NCI-H2171 (cell line): ENCODE measurements at places on chromosomes 2 and 18.

DNA sequence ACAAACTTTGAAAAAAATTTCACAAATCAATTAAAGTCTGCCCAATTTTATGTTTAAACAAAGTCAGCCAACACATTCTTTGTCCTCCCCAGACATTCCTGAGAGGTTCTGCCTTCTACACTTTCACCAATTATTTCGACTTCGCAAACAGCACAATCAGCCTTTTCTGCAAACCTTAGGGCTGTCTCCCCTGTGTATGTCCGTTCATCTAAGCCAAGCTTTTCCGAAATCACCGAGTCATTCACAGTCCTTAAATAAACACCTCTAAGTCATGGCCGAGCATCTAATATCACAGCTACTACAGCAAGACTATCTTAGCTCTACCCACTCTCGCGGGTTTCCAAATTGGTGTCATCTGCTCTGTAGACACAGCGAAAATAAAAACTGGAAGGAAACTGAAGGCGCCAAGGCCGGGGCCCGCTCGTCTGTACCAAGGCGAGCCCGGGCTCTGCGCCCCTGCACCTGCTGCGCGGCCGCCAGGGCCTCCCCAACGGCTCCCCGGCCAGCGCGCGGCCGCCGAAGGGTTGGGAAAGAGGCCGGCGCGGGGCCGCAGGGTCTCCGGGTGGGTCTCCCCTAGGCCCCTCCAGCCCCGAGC lies 730 bp downstream of the ODC1 start:
- peak; percentile 33 for DNase-seq

- DNase-seq = no peak
These were observed at the start of gene HOXD10 for GRCh38 chr2:176115883-176116813. TSS of gene HOXD10 (plus strand) at chr2:176116778. CDS start at chr2:176116834, 56 bp downstream.

DNA sequence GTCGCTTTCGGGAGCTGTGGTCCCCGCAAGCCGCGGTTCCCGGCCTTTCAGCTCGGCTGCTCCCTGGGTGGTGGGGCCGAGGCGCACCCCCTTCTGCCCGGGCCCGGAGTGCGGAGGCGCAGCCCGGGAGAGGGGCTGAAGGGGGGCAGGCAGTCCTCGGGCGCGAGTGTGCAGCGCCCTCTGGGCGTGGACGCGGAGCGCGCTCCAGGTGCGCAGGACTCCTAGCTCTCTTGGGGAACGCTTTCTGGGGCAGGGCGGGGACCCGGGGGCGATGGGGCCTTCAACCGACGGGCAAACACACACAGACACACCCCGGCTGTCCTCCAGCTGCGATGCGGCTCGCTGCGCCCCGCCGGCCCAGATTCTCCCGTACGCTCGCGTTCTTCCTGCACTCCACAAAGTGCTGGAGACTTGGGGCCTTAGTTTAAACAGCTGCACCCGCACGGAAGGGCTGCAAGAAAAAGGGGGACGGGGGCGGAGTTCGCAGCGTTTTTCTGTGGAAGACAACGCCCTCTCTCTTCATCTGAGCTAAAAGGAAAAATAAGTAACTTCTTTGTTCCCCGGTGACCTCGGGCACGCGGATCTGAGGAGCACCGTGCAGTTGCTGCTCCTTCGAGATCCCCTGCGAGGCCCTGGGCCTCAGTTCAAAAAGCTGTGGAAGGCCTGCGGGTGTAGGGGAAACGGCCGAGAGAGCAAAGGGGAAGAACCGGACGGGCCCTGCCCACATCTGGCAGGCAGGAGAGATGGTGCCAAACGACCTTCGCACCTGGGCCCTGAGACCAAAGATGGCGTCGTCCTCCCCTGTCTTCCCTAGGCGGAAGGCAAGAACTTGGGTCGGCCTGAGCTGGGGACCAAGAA lies 593 bp upstream of the SDC1 start:
- DNase-seq = peak; percentile 87

DNA sequence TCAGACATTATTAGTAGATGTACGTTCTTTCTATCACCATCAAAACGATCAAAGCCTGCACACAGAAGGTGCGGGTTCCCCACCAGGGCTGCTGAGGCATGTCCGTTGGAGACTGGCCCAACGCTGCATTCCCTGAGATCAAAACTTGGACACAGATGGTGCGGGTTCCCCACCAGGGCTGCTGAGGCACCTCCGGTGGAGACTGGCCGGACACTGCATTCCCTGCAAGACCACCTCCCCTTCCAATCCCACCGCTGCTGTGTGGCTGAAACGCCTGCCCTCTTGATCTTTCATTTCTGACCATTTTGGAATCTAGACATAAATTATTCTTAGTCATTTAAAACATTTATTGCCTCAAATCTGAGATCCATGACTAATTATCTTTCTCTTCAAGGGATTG lies 254.2 kb upstream of the SALL3 start:
- no peak for DNase-seq

GRCh38 chr2:68834737-68835376 lies 36.3 kb downstream of the BMP10 start:
- no peak for DNase-seq

DNA sequence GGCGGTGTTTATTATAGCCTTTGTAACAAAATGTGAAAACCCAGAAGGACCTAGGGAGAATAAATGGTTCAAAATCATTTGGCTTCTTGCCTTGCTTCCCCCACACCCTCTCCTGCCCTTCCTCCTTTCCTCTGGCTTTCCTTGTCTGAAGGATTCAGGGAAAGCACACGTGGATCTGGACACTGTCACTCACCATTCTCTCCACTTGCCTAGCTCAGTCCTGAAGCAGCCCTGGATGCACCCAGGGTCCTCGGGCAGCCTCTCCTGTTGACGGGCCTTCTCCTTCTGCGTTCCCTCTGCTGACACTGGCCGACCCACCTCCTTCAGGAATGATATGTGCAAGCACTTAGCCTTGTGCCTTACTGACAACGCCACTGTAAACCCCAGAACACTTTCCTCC lies 68.4 kb downstream of the FAM210A start:
- no peak for DNase-seq

DNA sequence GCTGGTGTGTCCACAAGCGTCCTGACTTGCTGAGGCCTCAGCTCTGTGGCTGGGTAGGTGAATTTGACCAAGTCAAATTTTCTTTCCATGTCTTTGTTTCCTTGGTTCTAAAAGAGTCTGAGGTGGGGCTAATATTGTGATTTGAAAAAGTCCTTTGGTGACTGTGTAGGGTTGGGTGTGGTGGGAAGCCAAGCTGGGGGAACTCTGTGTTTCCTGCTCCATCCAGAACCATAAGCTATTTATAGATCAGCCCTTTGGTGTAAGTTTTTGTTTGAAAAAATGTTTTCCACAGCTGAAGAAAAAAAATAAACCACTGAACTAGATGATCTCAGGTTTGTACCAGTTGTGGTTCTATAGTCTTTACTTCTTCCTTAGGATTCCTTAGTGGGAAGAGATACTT lies 462.7 kb downstream of the TGIF1 start:
- DNase-seq = no peak

DNA sequence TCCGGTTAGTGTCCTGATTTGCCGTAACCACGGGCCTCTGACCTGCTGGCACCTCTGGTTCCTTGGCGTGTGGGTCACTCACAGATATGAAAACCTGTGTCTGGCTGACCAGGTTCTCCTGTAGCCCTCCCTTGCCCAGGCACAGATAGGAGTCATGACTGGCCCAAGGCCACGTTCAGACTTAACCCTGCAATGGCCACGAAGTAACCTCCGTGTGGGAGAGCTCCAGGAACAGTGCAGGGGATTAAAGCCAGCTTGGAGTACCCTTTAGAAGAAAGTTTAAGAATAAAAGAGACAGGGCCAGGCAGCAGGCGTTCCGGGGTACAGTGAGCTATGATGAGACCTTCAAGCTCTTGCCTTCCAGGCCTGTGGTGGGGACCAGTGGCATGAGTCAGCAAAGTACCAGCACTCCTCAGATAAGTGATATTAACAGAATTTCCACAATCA lies 25.5 kb downstream of the CENPO start:
- DNase-seq = no peak

DNA sequence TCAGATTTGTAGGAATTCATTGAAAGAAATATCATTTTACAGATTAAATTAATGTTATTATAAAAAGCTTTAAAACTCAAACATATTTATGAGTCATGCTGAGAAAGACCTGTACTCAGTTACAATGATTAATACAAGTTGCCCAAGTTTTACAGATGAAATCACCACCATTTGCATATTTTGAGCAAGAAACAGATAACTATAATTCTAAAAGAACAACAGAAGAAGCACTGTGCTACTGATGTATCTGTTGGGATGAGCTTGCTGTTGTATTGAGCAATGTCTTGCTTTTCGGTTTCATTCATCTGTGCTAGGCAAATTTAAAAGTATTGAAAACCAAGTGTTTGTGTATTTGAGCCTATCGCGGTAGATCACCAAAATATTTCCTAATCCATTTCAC lies 1589.1 kb upstream of the ZEB2 start:
- DNase-seq = no peak

- DNase-seq = no peak
These were observed 1787.0 kb upstream of the PIK3C3 start for GRCh38 chr18:40168026-40168425.

DNA sequence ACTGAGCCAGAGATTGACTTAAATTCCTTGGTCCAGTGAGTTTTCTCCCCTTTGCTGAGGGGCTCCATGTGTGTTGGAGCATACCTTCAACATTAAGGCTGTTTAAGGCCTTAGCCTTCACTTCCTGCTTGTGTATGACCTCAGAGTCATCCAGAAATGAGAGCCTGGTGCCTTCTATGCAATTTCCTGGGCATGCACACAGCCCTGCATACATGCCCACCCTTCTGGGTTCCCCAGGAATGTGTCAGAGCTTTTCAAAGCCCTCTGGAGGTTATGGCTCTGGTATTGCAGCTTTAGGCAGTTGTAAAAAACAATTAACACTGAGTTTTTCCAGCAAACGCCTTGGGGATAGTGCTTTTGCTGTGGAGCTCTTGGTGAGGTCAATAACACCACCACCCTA lies 16.7 kb downstream of the IL1R1 start:
- DNase-seq = no peak

DNA sequence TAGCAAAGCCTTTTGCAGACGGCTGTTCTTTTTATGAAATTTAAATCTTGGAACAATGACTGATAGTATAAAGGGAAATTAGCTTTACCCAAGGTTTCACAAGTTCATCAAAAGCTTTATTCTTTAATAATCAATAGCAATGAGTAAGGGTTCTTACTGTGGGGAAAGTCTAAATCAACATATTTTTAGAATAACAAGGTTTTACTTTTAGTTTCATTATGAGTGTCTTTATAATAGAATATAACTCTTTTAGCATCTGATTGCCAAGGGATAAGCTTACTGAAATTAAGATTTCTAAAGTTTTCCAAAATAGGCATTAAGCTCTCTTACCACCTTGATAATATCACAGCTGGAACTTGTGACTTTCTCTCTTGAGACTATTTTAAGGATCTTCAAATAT lies 1489.7 kb downstream of the LRP1B start:
- DNase-seq = no peak

- DNase-seq = no peak
These were observed 769.1 kb downstream of the CCDC85A start for GRCh38 chr2:56952871-56953270.

DNA sequence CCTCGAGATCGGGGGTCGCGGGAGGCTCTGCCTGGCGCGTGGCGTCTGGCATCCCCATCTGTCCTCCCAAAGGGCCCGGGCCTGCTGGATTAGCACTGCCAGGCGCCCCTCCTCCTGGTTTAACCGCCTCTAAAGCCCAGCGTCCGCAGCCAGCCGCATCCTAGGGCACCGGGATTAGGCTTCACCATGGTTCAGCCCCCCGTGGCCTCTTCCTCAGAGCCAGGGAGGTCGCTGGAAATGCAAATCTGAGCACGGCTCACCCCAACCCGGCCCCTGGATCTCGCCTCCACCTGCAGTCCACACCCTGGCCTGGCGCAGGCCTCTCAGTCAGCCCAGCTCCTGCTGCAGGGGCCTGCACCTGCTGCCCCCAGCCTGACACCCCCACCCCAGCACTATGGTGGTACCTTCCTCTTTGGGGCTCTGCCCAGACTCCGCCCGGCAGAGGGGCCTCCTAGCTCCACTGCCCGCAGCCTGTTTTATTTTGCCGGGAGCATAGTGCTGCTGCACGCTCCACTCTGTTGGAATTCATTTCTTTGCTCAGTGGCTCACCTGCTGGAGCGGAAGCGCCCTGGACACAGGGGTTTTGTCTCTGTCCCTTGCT lies 13.2 kb downstream of the PRELID3A start:
- DNase-seq = peak; percentile 63

DNA sequence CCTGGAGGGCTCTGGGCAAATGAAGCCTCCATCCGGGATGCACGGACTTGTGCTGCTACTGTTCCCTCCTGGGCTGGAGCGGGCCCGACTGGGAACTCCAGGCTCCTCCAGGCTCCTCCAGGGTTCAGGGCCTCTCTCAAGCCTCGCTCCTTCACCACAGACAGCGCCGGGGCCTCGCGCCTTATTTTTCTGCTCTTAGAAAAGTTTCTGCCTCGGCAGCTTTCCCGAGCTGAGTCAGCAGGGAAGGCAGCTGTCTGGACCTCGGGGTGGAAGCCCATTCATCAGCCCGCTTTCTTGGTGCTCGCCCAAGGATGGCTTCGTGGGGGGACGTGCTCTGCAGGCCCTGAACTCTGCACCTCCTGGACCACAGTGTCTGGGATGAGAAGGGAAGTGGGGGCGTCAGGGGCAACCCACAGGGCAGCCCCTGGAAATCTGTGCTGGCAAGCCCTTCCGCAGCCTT lies 12.9 kb upstream of the TEX51 start:
- DNase-seq = no peak

DNA sequence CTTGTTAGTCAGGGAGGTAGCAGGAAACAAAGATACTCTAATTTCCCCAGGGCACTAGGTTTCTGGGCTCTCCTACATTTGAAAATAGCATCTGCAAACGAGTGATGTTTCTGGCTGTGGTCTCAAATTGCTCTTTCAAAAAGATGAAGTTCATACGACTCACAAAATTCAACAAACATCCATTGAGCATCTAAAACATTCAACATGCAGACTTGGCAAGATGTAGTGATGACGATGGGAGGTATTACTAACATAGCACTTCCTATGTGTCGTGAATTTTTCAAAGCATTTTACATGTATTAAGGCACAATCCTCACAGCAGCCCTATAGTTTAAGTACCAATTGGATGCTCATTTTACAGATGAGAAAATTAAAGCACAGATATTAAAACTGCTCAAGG lies 5.2 kb downstream of the CCBE1 start:
- DNase-seq = no peak

DNA sequence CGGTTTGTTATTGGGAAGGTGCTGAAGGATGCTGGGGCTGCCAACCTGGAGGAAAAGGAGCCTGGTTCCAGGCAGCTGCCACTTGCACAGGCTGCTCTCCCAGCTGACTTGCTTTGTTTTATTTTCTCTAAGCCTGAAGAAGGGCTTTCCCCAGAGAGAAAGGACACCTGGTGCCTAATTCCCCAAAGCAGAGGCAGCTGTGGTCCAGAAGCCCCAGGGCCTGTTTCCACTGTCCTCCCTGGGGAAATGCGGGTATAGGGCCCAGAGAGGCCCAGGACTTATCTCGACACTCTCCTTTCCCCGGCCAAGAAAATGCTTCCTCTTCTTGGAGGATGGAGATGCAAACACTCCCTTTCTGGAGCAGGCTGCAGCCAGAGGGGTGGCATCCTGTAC lies 30.1 kb downstream of the INO80C start:
- DNase-seq = peak; percentile 65

DNA sequence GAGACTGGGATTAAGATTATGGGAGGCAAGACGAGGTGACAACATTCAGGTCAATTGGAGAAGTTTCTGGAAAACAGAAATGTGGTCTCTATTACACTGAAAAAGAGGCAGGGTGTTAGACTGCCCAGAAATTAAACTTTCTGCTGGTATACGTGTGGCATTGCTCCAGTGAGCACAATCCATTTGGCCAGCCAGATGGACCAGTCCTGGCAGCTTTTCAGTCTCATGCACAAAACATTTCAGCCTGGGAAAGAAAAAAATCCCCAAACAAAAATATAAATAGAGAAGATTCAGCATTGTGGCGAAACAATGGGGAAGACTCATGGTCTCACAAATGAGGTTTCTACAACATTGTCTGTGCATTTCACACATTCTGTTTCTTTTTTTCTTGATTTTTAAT lies 113.9 kb downstream of the HNMT start:
- no peak for DNase-seq
